Calu3 (cell line): ENCODE measurements at places on chromosomes 12 and 14. TPM values are rescaled to one million over a fixed set of nuclear protein-coding genes. Genes with fewer than 3 reads are reported as not detected.

DNA sequence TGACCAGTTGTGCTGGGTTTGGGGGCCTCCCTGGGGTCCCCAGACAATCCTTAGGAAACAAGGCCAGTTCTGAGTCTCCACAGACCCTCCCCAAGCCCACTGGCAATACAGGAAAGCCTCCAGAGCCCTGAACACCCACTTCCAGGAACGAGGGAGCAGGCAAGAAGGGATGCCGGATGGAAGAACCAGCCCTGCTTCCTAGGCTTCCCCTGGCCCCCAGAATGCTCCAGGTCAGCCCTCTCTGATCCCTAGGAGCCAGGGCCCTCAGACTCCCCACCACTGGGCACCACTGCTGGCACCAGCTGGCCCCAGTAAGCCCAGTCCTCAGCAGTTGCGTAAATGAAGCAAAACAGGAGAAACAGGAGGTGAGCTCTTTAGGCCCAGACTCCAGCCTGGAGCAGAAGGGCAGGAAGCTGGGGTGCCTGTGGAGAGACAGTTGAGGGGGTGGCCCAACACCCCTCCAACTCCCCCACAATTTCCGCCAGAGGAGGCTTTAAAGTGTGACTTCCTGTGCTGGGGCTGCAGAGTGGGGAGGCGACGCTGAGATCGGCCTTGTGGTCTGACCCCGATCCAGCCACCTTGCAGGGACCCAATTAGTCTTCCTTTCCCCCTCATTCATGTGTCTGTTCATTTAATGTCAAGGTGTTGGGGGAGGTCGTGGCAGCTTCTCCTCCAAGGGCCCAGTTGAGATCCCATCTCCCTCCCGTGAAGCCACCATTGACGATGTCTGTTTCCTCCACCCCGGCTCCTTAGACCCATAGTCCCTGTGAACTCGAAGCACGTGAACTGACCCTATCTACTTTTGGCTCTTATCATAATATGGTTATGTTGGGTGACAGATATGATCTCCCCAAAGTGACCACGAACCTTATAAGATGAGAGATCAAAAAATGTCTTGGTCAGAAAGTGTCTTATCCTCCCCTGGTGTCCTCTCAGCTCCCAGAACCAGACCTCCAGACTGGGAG, 4.7 kb downstream of the TNFRSF1A start:
- no peak for DNase-seq

RNF212B gene
- total RNA-seq, result not detected in 2 replicates

GRCh38 chr12:98397323-98398105, 117.9 kb upstream of the TMPO start:
- peak; percentile 88 for DNase-seq

CLEC1B gene
- not detected in 2 replicates for total RNA-seq

DNA sequence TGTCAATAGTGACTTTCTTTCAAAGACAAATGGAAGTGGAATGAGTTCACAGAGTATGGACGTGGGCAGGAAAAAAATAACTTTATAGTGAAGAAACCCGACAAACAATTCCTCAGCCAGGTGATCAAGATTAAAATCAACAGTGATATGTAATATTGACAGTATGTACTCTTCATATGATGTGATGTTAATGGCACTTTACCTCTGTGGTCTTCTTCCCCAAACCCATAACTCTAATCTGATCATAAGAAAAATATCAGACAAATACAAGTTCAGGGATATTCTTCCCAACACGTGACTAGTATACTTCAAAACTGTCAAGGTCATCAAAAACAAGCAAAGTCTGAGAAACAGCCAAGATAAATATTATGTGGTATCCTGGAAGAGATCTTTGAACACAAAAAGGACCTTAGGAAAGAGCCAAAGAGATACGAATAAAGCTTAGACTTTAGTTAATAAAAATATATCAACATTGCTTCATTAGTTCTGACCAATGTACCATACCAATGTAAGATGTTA, 215.5 kb downstream of the PPFIA2 start:
- DNase-seq, result no peak
